HS-5 (cell line): ENCODE measurements at places on chromosomes 1 and 21.

DNA sequence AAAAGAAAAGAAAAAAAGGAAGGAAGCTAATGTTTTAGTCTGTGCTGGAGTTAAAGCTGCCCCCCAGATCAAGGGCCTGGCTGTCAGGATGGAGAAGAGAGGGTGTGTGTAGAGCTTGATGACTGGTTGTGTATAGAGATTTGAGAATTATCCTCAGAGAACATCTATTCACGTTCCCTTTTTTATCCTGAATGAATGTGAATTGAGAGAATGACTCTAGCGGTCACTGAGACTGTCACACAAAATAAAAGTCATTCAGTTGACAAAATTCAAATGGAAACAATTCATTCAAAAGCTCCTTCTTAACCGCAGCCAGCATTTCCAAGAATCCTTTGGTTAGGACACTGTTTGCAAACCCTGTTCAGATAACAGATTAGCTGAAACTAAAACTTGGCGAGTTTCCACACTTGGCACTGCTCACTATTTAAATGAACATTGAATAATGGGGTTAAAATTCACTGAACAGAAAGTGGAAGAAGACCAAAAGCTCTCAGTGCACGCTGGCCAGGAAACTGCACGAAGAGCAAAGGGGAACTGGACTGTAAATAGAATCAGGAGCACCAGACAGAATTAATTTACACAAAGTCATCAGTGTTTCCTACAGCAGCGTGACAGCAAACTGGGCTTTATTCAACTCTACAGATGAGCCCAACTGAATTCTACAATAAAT, 13.6 kb upstream of the FAM89A start:
- DNase-seq: no peak

DNA sequence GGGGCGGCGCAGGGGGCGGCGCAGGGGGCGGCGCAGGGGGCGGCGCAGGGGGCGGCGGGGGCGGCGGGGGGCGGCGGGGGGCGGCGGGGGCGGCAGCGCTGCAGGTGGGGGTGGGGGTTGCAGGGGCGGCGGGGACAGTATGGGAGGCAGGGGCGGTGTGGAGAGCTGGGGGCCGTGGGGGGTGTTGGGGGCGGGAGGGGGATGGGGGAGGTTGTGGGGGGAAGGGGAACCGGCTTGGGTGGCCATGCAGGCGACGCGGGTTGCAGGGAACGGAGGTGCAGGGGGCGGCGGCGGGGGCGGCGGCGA, 13.0 kb upstream of the SLC19A1 start:
- DNase-seq: no peak

DNA sequence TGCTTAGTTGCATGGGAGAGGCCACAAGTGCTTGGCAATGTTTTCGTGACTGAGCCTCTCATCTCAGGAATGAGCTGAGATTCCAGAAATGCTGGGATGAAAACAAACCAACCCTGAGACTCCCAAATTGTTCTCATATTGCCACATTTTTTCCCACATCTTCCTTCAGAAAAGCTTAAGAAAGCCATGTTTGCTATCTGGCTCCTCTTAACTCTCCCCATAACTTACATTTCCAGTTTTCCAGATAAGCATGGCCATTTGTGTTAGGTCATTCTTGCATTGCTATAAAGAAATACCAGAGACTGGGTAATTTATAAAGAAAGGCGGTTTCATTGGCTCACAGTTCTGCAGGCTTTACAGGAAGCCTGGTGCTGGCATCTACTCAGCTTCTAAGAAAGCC, 17.2 kb downstream of the DSCAM start:
- no peak for DNase-seq

DNA sequence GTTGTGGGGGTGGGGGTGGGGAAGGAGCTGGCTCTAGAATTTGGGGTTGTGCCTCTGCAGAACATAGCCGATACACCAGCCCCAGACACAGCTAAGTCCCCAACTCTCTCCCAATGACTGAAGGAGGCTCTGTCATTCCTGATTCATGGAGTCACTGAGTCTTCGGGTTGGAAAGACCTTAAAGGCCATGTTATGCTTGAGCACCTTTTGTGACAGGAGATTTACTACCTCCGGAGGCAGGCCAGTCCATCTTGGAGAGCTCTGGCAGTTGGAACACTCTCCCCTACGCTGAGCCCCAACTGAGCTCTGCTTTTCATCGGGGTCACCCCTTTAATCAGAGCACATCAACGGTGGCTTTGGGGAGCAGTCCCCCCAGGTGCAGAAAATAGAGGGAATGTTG, 284.4 kb upstream of the GJB5 start:
- DNase-seq: no peak

GRCh38 chr1:209675565-209676154, 448 bp downstream of the G0S2 start:
- no peak for DNase-seq

DNA sequence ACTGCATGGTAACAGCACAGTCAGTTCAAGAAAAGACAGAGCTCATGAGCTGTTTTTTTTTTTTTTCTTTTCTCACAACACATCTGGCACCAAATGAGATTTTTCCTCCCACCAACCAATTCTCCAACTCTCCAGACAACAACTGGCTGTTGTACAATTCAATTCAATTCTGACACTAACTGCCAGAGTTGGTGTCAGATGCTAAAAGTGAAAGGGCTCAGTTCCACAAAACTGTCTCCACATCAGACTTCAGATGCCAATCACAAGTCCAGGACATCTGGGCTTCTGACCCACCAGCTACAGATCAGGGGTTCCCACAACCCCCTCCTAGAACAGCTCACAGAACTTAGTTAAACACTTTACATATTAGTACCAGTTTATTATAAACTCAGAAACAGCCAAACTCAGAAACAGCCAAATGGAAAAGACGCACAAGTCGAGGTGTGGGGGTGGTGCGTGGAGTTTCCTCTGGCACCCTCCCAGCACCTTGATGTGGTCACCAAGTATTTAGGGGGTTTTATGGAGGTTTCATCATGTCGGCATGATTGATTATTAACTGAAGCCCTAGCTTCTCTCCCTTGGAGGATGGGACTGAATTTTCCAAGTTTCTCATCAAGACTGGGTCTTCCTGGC, 39.2 kb upstream of the LRRC8D start:
- DNase-seq: no peak

DNA sequence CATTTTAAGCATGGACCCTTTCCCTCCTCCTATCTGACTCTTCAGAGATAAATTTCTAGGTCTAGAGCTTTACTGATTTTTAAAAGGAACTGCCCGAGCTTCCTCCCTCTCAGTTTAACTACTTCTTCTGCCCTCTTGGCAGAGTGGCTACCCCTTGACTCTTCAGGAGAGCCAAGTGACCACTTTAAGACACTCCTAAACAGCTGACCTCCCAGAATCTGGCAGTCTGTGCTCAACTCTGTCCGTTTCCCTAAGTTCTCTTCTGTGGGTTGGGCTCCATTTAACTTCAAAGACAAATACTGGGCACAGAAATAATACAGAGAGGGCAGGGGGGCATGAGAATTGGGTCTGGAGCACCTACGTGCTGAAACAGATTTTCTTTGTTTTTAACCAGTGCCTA, 196.3 kb upstream of the FOXD3 start:
- DNase-seq: no peak

GRCh38 chr1:78839704-78840277, 166.7 kb downstream of the ADGRL4 start:
- no peak for DNase-seq

DNA sequence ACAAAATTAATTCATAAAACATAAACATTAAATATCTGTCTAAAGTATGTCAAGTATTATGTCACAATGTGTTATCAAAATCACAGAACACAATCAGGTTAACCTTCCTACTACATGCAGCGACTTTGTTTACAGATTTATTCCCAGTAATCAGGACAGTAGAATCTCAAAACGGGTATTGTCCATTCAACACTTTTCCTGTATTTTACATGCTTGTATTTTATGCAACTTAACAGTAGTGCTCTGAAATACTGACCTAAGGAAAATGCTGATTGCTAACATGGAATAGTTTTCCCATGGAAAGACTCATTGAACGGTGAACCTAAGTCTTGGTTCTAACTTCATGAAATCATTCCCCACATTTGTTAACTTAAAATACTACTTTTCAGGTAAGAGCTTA, 2.3 kb downstream of the SERBP1 start:
- DNase-seq: no peak

GRCh38 chr1:21174230-21174629, 2.5 kb downstream of the EIF4G3 start:
- DNase-seq: no peak
